KBM-7 (cell line): ENCODE measurements at places on chromosomes 5 and 9.

- DNase-seq = no peak
These were observed 22.3 kb downstream of the RXRA start for GRCh38 chr9:134348404-134349155.

GRCh38 chr5:313265-313664 lies 8.2 kb upstream of the AHRR start:
- DNase-seq = no peak

- peak; percentile 55 for DNase-seq
These were observed 16.1 kb upstream of the CRB2 start for GRCh38 chr9:123339666-123340510.

GRCh38 chr9:123387686-123388085 lies 31.7 kb downstream of the CRB2 start:
- DNase-seq = no peak

DNA sequence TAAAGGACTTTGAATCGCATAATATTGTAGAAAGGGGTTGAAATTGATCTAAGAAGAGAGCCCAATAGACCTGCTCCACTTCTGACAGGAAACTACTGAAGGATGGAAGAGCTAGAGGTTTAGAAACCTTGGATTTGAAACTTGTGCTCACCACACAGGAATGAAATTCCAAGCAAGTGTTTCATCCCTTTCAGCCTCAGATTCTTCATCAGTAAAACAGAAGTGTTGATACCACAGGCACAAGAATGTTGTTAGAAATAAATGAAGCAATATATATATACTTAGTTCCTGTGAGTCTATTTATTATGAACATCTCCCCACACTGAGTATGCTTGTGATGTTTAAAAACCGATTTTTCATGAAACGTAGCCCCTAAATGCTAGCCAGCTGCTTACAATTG lies 43.8 kb downstream of the PRRC1 start:
- DNase-seq = no peak

- DNase-seq = no peak
These were observed 163.9 kb downstream of the SLF1 start for GRCh38 chr5:94782383-94782782.

- DNase-seq = no peak
These were observed 130.3 kb upstream of the CNTLN start for GRCh38 chr9:17004500-17004899.

DNA sequence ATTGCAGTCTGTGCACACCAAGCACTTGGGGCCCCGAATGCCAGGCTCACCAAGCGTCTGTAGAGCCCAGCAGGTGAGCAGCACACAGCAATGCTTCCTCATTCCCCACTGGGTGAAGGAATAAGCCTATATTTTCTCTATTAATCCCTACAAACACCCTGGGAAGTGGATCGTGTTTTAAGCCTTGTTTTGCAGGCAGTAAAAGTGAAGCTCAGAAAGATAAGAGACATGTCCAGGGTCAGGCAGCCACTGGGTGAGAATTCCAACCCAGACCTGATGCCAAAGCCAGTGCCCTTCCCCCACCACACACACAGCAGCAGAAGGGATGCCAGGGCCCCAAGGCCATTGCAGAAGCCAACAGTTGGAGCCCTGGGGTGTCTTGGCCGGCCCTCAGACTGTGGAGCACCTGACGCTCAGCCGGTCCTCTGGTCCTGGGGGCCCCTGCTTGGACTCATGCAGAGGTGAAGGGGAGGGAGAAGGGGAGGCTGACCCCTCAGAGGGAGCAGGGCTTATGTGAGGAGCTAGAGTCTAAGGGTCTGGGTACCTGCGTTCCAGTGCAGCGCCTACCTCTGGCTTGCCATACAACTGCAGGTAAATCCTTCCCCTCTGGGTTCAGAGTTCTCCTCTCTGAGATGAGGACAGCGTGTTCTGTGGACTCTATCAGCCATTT lies 26.3 kb upstream of the SYNPO start:
- DNase-seq = no peak

GRCh38 chr5:128146671-128147070 lies 63.1 kb downstream of the SLC12A2 start:
- DNase-seq = no peak

- DNase-seq = no peak
These were observed 117.3 kb upstream of the PPP2R2B start for GRCh38 chr5:146995878-146996277.

DNA sequence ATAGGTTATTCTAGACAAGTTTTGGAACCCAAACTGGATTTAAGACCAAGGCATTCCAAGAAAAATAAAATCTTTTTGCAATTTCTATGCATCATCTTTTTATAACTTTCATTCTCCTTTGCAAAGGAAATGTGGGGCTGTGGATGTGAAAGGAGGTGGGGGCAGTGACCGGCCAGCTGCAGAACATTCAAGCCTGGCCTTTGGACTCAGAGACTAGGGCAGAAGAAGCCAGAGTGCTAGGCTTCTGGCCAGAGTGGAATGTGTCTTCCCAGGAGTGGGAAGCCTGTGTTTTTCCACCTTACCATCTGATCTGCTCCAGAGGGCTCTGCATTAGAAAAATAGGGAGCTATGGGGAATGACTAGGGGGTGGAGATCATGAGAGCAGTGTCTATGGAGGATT lies 148.5 kb downstream of the C9orf152 start:
- DNase-seq = no peak

DNA sequence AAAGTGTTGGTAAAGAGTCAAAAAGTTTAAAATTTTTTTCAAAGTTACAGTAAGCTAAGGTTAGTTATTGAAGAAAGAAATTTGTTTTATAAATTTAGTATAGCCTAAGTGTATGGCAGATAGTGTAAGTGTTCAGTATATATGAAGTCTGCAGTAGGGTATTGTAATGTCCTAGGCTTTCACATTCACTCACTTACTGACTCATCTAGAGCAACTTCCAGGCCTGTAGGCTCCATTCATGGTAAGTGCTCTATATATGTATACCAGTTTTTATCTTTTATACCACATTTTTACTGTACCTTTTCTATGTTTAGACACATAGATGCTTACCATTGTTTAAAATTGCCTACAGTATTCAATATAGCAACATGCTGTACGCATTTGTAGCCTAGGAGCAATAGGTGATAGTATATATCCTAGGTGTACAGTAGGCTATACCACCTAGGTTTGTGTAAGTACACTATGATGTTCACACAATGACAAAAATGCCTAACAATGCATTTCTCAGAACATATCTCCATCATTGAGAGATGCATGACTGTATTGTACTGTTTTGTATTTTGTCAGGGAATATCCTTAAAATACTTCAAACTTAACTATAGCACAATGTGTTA lies 38.5 kb downstream of the CYSTM1 start:
- no peak for DNase-seq

DNA sequence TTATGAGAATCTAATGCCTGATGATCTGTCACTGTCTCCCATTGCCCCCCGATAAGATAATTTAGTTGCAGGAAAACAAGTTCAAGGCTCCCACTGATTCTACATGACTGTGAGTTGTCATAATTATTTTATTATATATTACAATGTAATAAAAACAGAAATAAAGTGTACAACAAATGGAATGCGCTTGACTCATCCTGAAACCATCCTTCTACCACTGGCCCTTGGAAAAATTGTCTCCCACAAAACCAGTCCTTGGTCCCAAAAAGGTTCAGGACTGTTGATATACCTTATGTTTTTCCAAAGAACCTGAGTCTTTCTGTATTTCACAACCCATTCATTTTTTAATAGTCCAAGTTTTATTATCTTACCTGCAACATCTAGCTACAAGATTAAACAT lies 403.5 kb downstream of the TAF11L14 start:
- no peak for DNase-seq

- no peak for DNase-seq
These were observed 219.0 kb downstream of the ZNF608 start for GRCh38 chr5:124527220-124527991.

DNA sequence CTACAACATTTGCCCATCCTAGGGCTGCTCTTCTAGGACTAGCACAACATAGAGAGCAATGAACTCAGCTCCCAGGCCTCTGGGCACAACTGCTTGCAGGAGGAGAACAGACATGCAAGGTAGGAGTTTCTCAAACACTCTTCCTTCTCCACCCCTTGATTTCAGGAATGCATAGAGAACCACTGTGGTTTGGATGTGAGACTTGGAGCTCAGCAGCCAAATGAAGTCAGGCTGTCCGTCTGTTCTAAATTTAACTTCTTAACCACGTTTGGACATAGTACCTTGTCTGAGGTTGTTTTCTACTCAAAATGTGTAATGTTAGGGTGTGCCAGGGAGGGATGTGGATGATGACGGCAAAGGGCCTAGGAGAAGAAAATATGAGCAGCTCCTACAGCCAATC lies 515.1 kb upstream of the TNC start:
- no peak for DNase-seq

GRCh38 chr5:159444441-159445082 lies 114.3 kb upstream of the IL12B start:
- DNase-seq = peak; percentile 67

GRCh38 chr9:37413311-37413710 lies 9.2 kb upstream of the GRHPR start:
- no peak for DNase-seq

DNA sequence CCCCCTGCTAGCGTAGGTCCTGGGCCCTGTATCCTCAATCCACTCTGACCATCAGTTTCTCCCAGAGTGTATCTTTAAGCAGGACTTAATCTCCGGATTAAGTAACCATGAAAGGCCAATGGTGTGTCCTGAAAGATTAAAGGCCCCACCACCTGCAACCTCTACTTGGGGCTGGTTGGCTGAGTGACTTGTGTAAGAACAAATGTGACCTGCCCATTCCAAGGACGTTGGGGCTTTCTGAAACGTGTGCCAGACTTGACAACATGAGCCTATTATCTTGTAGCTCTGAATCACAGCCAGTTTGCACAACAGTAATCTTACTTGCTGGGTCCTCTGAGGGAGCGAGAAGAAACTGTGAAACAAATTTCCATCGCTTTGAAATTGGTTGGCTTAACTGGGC lies 3.1 kb upstream of the PRELID2 start:
- DNase-seq = no peak

- no peak for DNase-seq
These were observed 13.9 kb downstream of the ALDOB start for GRCh38 chr9:101421653-101422065.

- no peak for DNase-seq
These were observed 101.0 kb downstream of the ZNF608 start for GRCh38 chr5:124645396-124645795.

DNA sequence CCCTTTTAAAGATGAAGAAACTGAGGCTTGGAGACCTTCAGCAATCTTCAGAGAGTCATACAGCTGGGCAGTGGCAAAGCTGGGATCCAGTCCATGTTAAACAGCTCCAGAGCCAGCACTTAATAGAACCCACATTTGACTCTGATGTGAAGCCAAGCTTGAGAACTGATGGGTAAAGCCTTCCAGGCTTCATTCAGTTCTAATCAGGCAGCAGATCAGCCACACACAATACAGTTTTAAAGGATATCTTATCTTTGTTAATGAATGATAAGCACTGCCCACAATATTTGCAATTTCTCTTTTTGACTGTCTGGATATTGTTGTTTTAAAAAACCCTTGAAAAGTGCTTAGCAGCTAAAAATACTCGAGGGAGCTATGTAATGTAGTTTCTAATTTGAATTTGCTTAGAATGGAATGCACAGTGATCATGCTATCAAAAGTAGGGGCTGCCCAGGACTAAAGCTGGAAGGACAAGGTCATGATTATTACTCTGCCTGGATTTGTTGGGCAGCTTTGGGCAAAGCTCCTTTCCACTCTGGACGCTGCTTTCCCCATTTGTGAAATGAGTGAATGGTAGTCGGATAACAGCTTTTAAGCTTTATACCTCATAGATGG lies 31.3 kb upstream of the HTR4 start:
- no peak for DNase-seq

- no peak for DNase-seq
These were observed 51.5 kb downstream of the WWC1 start for GRCh38 chr5:168342985-168343384.

DNA sequence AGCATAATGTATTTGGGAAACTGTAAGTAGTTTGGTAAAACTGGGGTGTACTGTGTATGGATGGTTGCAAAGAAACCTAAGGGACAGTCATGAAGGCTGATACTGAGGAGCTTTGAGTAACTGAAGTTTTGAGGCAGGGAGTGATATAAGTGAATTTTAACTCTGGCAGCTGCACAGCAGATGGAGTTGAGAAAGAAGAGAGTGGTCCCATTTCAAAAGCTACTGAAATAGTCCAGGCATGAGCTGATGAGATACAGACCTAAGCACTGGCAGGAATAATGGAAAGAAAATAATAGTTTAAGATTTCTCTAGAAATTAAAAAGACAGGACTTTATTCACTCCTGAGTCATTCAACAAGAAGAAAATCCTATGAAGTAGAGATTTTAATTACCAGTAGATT lies 232.0 kb downstream of the CHSY3 start:
- no peak for DNase-seq

- DNase-seq = no peak
These were observed 1755.8 kb upstream of the WWC1 start for GRCh38 chr5:166535641-166536040.

DNA sequence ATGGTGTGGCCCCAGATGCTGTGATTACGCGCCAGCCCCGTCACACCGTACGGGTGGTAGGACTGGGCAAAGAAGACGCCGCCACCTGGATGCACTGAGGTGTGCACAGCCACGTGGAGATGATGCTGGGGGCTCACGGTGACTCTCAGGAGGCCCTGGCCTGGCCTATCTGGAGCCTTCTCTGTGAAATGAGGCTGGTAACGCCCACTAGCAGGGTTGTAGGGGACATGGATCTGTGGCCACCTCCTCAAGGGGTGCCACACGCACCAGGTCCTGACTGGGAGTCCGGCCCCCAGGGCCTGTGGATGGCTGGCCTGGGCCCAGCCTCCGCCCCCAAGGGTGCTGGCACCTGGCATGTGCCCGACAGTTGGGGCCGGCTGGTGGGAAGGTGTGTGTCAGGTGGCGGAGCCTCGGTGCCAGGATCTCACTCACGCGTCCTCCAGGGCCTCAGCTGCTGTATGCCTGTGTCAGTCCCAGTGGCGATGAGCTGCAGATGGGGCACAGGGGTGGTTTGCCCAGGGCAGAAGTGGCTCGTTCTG lies 32.4 kb downstream of the NEK6 start:
- DNase-seq = no peak

DNA sequence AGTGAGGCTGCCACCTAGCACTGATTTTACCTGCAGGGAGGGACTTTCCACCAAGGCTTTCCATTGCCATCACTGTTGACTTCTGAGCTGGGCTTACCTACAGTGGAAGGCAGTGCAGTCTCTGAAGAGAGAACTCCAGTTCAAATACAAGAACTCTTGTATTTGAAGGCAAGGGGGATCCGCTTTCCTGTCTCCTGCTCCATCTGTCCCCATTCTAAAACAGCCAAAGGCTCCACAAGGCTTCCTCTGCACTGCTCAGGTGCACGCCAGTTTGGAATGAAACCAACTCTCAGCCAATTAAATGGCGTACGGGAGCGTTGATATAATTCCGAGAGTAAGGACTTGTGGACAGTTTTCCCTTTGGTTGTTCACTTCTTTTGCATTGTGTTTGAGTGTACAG lies 66.0 kb upstream of the CXCL14 start:
- no peak for DNase-seq
